Kasumi-1 (cell line): ENCODE measurements at places on chromosomes 2 and 18.

DNA sequence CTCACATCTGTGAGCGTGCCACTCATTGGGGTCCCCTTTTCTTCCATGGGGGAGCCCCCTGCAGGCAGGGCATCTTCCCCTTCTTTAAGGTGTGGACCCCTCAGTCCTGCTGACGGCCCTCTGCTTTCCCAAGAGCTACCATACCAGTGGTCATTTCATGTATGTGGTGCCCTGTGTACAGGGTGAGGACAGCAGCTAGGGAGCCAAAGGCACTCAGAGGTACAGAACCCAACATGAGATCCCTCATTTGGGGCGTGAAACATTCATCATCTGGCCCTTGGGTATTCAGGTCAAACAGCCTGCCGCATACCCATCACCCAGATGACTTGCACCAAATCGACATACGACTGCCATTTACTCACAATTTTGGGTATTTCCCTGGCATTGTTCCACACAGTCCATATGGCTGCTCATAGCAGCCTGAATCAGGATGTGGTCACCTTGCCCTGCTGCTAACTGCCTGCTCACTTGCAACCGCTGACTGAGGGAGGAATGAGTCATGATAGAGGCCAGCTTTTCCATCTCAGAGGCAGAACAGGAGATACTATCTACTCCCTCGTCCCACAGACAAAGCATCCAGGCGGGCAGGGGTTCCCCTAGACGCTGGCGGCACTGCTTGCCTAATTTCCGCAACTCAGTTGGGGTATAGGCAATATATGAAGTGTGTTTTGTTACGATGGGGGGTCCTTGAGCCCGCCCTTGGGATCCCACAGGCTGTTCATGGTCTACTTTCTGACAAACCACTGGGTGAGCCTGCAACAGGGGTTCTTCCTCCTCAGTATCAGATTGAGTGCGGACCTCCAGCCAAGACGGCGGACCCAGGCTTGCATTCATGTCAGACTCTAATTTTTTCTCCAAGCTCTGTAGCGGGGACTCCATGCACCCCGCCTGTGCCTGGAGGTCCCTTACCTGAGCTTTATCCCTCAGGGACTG, 228.6 kb downstream of the SATB2 start:
- peak; percentile 99 for DNase-seq

DNA sequence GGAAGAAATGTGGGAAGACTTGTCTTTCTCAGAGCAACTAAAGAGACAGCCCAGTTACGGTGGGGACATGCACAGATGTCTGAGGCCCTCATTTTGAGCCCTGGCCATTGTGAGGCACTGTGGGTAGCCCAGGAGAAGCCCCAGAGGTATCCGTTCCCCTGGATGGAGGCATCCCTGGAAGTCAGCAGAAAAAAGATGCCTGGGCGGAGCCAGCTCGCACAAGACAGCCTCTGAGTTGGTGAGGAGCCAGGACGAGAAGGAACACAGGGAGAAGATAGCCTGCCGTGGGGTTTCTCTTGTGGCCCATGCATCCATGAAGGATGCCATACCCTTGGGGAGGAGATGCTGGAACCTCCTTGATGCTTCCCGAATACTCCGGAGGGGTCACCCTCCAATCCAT, 56.9 kb upstream of the SEMA4C start:
- no peak for DNase-seq

DNA sequence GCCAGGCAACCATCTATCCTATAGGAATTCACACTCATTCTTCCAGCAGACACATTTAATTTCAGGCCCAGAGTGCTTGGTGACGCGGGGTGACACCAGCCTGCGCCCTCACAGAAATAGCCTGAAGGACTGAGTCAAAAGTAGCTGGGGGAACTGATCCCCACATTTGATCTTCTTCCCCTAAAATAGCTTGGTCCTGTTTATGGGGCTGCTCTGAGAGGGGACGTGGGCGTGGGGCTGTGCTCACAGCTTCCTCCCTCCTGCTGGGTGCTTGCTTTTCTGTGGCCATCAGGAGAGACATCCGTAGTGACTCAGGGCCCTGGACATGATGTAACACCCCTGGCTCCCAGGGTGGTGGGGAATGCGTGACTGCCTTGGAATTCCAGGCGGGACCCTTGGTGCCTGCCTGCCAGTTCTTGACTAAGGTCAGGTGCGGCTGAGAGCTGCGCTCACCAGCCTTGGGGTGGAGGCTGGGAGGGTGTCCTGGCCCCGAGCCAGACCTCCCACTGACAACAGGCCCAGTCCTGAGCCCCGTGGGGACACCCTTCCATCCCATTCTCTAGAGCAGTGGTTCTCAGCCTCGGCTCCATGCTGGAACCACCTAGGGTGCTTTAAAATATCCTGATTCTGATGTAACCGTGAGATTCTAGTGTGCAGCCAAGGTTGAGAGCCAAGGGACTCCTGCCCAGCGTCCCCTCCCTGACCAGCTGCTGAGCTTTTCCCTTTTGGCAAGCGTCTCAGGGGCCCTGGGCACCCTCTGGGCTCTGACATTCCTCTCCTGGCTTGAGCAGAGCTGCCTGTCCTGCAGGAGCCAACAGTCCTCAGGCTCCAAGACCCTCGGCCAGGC, 47.4 kb upstream of the SMAD7 start:
- DNase-seq = no peak

GRCh38 chr2:135820003-135820618, 16.9 kb downstream of the LCT start:
- DNase-seq = peak; percentile 87

GRCh38 chr2:234373060-234373459, 123.8 kb downstream of the ARL4C start:
- DNase-seq = no peak

- no peak for DNase-seq
Observed at GRCh38 chr2:9332136-9332852, 91.0 kb downstream of the ITGB1BP1 start.

DNA sequence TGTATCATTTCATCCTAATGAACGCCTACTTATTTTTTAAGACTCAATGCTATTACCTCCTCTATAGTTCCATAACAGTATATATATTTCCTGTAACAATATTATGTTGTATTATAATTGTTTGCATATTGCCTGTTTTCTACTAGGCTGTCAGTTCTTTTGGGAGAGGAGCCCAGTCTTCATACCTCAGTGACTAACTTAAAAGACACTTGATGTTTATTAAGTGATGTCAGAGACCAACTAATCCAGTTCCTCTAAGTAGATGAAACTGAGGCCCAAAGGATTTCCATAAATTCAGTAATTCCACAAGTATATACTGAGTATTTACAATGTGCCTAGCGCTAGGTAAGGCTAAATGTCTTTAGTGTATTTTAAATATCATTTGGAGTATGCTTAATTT, 48.9 kb upstream of the AAK1 start:
- no peak for DNase-seq

- no peak for DNase-seq
Observed at GRCh38 chr2:165456027-165456426, 13.5 kb upstream of the CSRNP3 start.

- no peak for DNase-seq
Observed at GRCh38 chr2:188609321-188610049, 317.8 kb downstream of the GULP1 start.

- DNase-seq = no peak
Observed at GRCh38 chr2:135151615-135152014, 99.5 kb downstream of the RAB3GAP1 start.

GRCh38 chr18:50193796-50194630, 934 bp downstream of the MYO5B start:
- DNase-seq = no peak

DNA sequence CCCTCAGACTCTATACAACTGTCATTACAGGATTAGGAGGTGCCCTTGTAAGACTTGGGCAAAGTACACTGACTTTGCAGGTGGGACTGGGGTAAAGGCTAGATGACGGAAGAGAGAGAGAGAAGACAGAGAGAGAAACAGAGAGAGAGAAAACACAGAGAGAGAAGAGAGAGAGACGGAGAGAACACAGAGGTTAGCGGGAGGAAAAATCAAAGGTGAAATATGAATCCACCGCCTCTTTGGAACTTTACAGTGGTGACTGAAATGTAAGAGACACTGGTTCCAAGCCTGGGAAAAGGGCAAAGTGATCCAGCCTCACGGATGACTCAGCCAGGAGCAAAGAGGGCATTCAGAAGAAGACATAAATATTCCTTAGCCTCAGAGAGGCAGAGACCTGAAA, 25.1 kb upstream of the CAB39 start:
- no peak for DNase-seq

- DNase-seq = no peak
Observed at GRCh38 chr2:75820693-75821092, 110.0 kb upstream of the GCFC2 start.

- DNase-seq = no peak
Observed at GRCh38 chr18:7394050-7394659, 163.3 kb downstream of the LRRC30 start.

GRCh38 chr2:170229125-170229524, 51.2 kb downstream of the MYO3B start:
- no peak for DNase-seq

DNA sequence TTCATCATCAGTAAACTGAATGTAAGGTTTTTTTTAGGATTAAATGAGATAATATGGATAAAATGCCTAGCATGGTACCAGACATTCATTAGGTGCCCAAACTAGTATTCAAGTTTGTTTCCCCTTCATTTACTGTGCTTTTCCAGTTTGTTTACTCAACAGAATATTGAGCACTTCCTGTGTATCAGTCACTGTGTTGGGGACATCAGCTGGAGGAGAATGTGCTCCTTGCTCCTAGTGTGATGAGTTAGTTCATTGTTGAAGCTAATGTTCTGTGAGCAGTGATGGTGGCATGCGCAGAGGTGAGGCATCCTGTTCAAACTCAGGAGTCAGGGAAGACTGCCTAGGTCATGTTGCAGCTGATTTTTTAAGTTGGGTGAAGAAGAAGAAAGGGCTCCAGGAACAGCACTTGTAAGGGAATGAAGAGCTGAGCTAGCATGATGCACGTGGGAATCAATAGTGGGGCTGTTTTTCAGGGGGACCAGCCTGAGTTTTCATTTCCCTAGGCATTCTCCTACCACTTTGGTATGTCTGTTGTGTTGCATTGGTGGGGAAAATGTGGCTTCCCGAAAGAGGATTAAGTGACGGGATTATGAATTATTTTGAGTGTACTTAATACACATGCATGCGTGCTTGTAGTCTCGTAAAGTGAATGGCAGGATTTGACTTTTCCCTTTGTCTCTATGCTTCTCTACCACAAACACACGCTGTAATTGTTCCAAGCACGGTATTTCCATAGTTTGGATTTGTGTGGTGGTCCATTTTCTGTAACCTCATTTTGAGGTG, 23.7 kb downstream of the TTLL4 start:
- no peak for DNase-seq

DNA sequence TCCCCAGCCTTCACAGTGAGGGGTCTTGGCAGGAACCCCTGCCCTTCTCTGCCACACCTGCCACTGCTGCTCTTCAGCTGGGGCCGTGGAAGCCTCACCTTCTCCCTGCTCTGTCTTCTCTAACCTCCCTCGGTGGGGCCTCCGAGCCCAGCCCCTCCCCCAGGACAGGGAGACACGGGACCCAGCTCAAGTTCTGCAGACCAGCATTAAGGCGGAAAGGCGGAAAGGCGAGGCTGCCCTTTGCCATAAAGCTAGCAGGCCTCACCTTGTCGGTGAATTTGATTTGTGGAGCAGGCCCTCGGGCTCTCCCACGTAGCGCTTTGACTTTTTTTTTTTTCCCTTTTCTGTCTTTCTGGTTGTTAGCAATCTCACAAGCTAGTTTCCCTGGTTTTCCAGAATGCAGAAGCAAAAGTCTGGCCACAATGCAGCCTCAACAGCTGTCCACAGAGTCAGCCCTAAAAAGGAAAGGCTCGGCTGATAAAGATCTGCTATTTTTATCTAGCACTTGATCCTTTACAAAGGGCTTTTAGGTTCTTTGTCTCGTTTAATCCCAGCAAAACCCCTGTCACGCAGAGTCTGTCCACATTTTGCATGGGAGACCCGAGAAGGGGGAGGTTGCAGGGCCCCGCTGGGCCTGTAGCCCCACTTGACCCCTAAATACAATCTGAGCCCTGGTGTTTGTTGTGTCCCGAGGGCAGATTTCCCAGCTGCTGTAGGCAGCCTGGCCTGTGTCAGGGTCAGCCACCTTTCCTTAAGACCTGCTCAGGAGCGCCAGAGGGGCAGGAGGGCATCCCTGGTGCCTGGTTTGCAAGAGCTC, 6.0 kb downstream of the ITM2C start:
- peak; percentile 38 for DNase-seq

DNA sequence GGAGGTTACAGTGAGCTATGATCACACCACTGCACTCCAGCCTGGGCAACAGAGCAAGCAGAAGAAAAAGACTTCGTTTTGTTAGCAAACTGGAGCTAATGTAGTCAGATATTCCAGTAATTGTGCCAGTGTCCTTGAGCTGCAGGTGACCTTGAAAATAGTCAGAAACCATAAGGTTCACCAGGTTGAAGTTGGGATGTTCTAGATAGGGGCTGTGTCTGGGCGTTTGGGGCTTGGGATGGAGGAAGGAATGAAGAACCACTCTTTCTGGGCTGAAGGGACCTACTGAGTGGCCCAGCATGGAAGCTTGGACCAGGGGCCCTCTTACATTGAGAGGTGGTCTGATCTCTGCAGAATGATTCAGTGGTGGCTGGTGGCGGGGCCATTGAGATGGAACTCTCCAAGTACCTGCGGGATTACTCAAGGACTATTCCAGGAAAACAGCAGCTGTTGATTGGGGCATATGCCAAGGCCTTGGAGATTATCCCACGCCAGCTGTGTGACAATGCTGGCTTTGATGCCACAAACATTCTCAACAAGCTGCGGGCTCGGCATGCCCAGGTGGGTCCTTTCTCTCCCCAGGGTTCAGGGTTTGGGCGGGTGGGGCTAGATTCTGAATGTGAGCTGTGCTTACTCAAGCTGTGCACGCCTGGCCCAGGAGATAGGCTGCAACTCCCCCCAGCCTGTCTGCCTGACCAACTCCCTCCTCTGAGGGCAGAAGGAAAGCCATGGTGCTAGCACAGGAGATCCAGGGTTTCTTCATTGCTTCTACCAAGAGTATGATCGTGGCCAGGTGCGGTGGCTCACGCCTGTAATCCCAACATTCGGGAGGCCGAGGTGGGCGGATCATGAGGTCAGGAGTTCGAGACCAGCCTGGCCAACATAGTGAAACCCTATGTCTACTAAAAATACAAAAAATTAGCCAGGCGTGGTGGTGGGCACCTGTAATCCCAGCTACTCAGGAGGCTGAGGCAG, 17.1 kb downstream of the CCT7 start:
- DNase-seq = no peak

DNA sequence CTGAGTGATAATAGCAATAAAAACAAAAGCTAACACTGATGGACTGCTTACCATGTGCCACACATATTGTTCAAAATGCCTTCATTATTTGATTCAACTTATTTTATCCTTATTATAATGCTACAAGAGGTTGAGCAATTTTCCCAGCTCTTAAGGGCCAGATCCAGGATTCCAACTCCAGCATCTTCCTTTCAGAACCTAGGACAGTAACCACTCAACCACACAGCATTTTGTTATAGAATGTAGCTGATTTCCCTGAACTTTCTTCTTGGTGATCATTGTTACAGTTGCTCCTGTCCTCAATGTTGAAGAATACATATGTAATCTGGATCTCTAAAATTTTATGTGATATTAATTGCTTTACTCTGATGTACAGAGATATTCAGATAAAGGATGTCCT, 341.7 kb downstream of the PIK3C3 start:
- DNase-seq = peak; percentile 38

DNA sequence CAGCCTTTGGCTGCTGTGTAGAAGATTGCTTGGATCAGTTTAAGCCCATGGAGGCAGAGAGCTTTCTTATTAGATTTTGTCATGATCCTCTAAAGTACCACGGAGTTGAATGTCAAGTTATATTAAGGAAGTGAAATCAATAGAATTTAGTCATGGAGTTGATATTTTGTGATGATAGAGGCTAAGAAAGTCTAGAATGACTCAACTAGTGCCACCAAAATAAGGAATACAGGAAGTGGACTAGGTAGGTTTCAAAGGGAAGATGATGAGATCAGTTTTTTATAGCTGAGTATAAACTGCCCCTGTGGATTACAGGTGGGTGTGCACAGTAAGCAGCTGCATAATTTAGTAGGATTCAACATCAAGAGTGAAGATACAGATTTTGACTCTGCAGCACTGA, 25.2 kb downstream of the FBXO36 start:
- DNase-seq = no peak
